ENCODE measurements at places on chromosomes 6 and 20.

DNA sequence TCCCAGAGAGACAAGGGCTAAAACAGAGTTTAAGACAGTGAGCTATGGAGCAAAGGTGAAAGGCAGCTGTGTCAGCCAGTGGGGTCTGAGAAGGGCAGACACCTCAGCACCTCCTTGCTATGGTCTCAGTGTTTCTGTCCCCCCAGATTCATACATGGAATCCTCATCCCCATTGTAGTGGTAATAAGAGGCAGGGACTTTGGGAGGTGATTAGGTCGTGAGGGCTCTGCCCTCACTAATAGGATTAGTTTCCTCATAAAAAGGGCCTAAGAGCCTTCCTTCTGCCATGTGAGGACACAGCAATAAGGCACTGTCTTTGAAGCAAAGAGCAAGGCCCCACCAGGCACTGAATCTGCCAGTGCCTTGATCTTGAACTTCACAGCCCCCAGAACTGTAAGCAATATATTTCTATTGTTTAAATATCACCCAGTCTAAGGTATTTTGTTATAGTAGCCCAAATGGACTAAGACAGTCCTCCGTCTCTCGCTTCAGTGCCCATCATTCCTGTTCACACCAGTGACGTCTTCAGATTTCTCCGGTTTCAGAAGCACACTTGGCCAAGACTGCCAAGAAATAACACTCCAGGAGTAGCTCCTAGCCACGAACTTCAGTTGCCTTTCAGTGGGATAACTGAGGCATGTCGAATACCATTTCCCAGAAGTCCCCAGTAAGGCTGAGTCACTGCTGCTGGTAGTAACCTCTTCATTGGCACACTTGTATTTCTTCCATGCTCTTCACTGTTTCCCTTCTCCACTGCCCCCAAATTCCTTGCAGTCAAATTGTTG is 32.8 kb downstream of the SLC13A3 start:
- no peak for DNase-seq

DNA sequence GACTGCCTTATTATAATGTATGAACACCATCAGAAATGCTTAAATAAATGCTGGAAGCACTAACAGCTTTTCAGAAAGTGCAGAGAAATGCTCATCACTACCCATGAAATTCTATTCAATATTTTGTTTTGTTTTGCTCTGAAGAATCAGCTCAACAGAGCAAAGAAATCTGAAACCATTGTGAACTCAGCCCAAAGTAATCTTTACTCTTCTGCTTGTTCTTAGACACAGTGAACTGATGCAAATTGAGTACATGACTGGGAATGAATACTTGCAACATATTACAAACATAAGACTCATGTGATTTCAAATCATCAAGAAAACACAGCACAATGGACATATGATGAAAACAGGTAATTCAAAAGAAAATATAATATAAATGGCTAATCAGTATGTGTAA is 404.6 kb upstream of the OPRM1 start:
- DNase-seq, result no peak

DNA sequence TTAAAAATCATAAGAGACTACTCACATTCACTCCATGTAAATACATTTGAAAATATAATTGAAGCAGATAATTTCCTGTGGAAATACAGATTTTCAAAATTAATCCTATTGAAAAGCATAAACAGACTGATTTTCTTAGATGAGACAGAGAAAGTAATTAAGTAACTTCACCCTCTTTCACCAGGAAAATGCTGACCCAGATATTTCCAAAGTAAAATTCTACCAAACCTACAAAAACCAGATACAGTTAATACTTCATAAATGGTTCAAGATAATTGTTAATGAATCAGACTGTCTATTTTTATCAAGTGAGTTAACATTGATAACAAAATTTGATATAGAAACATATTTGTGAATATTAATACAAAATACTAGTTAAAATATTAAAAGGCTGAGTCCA is 233.5 kb upstream of the KHDRBS2 start:
- no peak for DNase-seq

GRCh38 chr6:155439376-155439775 is 16.3 kb downstream of the NOX3 start:
- DNase-seq, result no peak

GRCh38 chr6:17352302-17352701 is 41.1 kb upstream of the CAP2 start:
- DNase-seq, result no peak

- no peak for DNase-seq
Observed at GRCh38 chr6:121956782-121957181, 442.7 kb upstream of the HSF2 start.

GRCh38 chr20:63118303-63119120 is 97.4 kb downstream of the YTHDF1 start:
- no peak for DNase-seq

GRCh38 chr6:7566617-7567173 is 23.3 kb upstream of the SNRNP48 start:
- no peak for DNase-seq
